ENCODE measurements at places on chromosomes 16 and 17. TPM values are rescaled to one million over a fixed set of nuclear protein-coding genes. Genes with fewer than 3 reads are reported as not detected.

Gene OR1A1
- total RNA-seq = not detected

Gene FBF1
- 17.6 TPM for total RNA-seq

Gene B9D1
- 6.7 TPM for total RNA-seq

Gene VAT1L
- not detected for total RNA-seq

- no peak for DNase-seq
Observed at GRCh38 chr17:5331506-5331905, 49.4 kb downstream of the RABEP1 start.

GRCh38 chr16:8620535-8620934 lies 963 bp upstream of the METTL22 start:
- DNase-seq = no peak

DNA sequence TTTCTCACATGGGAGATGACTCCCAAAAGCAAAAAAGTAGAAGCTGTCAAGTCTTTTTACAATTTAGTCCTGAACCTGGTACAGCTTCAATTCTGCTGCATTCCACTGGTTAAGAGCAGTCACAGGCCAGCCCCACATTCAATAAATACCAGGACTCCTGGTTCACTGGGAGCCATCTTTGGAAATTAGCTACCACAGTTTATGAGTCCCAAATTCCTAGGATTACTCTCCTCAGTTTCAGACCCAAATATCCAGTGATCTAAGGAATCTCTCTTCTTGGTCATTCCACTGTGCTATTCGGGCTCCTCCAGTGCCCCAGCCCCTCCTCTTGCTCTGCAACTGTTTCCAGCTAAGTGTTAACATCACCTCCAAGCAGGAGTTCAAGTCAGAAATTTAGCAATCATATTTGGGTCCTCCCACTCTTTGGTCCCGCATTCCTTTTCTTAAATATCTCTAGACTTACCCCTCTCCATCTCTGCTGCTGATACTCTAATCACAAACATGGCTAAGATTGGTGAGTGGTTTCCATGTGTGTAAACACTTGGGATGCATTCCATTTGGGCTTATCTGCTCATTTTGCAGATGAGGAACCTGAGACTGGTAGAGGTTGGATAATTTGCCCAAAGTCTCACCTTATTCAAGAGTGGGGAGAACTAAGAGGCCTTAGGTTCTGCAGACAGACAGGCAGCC lies 9.6 kb upstream of the WIPF2 start:
- DNase-seq = no peak

- DNase-seq = no peak
Observed at GRCh38 chr17:57235124-57235523, 21.2 kb upstream of the MSI2 start.

Data from activated T-helper 2 cell treated with anti-CD3 and anti-CD28 coated beads, Interferon-gamma antibody, Interleukin-2, Interleukin-4, amounts not matched to agents 10 μg/mL and 5 μg/mL and 100 μg/mL, durations not matched to agents 14 hours and 24 hours and 36 hours (primary cell).